Heart right ventricle (tissue), 16 donors: ENCODE measurements at places on chromosomes 12 and 14. TPM values are rescaled to one million over a fixed set of nuclear protein-coding genes. Genes with fewer than 3 reads are reported as not detected.

The DCN gene
- 702 TPM for total RNA-seq

DNA sequence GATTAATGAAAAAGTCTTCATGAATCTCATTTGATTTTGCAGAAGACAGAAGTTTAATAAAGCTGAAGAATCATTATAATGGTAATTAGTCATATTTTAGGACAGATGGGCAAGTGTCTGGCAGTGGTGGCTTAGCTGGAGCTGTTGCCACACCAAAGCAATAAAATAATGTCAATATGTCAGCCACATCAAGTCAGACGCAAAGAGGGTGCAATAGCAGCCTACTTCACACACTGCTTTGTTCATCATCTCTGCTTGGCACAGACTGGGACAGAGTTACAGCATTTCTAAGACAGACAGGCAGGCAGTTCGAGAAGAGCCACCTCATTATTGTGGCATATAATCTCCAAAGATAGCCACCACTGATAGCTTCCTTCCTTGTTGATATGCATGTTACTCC lies 16.9 kb upstream of the KRR1 start:
- no peak overlapping the region for H3K4me3 ChIP-seq
- no peaks in the 10 kb centered on the region for H3K36me3 ChIP-seq
- H3K27me3 ChIP-seq = no peaks in the 10 kb centered on the region
- no peaks in the 10 kb centered on the region for H3K4me1 ChIP-seq

DNA sequence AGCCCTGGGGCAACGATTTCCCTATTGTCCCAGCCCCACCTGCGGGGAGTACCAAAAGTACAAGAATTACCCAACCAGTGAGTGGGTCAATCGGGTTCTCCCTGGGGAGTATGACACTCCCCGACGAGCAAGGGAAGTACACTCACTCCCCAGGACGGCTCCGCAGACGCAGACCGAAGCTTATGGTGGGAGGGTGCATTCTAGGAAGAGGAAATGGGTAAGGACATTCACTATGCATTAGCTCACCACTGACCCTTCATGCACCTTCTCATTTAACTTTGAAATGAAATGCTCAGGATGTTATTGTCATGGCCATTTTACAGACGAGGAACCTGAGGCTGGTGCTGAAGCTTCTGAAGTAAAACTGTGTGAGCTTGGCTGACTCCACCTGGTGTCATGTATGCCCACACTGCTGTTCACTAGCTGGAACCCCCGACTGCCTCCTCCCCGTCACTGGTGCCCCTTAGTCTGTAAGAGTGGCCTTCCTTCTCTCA lies 45.8 kb upstream of the TMED10 start:
- no peaks in the 10 kb centered on the region for H3K4me1 ChIP-seq
- no peaks in the 10 kb centered on the region for H3K36me3 ChIP-seq
- DNase-seq = no peak
- no peak overlapping the region for H3K27ac ChIP-seq

GRCh38 chr12:78155546-78155945 lies 324.9 kb downstream of the NAV3 start:
- no peak overlapping the region for H3K4me3 ChIP-seq
- peaks cover 6% of the 10 kb centered on the region for H3K36me3 ChIP-seq
- no peak overlapping the region for H3K27ac ChIP-seq
- DNase-seq = no peak
- no peaks in the 10 kb centered on the region for H3K4me1 ChIP-seq

DNA sequence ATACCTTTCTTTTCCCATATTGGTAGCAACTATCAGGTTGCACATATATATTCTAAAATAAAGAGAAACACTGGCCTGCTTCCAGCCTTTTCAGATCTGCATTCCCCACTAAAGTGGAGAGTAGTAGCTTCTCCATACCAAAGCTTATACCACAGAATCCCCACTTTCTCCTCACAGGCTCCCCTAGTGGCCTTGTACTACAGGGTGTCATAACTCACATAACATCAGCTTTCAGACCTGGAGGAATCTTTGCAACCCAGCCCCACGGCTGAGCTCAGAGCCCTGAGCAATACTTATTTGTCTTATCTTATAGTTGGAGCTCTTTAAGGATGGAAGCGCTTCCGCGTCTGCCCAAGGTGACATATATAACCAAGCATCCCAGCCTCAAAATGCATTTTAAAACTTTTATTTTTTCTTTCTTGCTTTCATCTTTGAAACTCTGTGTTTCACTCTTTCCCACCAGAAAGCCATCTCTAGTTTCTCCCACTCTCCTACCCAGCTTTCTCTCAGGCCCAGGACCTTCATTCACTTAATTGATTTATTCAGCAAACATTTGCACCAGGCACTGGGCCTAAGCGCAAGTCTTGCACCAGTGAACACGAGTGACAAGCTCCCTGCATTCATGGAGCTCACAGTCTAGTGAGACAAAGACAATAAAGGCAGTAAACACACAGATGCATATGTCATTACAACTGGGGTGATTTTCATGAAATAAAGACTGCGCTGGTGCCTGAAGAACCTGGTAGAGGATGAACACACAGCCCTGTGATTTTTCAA lies 254.7 kb downstream of the IPO8 start:
- no peak overlapping the region for H3K27ac ChIP-seq
- H3K36me3 ChIP-seq = no peaks in the 10 kb centered on the region
- H3K4me1 ChIP-seq = no peaks in the 10 kb centered on the region
- no peak overlapping the region for H3K4me3 ChIP-seq
- no peak for DNase-seq
- no peaks in the 10 kb centered on the region for H3K27me3 ChIP-seq
